ENCODE measurements at places on chromosomes 3 and 15.

- DNase-seq: no peak
Measured at GRCh38 chr15:47934342-47934741, 186.4 kb upstream of the SLC24A5 start.

DNA sequence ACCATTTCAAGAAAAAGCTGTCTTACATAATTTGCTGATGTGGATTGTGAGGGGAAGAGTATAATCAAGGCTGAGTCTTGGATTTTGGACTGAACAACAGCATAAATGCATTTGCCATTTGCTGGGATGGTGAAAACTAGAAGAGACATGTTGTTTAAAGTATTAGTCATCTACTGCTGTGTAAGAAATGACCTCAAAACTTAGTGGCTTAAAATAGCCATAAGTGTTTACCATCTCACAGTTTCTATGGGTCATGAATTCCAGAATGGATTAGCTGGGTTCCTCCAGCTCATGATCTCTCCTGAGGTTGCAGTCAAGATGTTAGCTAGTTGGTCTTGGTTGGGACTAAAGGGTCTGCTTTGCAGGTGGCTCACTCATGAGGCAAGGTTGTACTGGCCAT, 66.2 kb downstream of the SCN11A start:
- DNase-seq: no peak

DNA sequence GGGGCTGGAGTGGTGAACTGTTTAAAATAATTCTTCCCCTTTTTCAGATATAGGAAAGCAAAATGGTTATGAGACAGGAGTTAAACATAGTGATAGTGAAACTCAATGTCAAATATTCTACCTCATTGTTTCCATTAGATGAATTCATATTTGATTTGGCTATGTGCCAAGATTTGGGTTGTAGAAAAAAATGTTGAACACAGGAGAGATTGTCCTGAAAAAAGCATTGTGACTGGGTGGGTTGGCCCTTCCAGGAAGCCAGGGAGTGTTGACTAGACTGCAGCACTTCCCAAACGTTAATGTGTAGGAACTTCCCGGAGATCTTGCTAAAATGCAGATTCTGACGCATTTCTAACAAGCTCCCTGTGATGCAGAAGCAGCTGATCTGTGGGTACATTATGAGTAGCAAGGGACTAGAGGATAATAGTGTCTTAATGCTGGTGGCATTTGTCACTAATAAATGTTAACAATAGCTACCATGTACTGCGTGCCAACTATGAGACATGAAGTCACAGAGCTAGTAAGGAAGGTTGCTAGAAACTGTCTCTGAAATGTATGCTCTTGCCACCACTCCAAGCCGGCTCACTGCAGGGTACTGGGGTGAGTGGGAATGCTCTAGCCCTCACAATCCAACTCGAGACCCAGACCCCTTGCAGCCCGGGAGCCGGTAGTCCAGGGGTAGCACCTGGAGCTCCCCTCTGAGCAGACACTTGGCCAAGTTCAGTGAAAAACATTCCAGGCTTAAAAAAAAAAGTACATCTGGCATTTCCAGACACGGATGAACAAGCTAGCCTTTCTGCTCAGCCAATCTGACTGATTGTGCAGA, 120.6 kb downstream of the CD47 start:
- no peak for DNase-seq

DNA sequence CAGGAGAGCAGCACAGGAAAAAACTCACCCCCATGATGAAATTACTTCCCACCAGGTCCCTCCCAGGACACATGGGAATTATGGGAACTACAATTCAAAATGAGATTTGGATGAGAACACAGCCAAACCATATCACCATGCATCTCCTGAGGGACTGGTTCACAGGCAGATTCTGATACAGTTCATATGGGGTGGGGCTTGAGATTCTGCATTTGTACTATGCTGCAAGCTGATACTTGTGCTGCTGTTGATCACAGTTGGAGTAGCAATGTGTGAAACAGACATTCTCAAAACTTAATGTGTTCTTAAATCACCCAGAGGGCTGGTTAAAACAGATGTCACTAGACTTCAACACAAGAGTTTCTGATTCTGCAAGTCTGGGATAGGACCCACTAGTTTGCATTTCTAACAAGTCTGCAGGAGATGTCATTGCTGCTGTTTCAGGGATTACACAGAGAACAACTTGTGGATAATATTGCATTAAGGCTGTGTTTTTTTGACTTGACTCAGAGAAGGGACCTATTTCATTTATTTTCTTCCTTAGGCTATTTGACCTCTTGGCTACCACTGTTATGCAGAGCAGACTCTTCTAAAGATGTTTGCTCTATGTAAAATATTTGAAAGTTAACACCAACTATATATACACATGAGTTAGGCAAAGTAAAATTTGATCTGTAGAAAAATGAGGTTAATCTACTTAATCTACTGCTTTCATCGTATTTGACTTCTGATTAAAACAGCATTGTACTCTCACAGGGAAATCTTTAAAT, 194.2 kb upstream of the CNTN3 start:
- DNase-seq: no peak
